Activated T-cell treated with anti-CD3 and anti-CD28 coated beads for 24 hours (primary cell): ENCODE measurements at places on chromosomes 3 and 15.

GRCh38 chr3:109268181-109268580 lies 48.1 kb downstream of the DPPA2 start:
- DNase-seq = no peak

- DNase-seq = no peak
Observed at GRCh38 chr3:129047553-129047839, 13.1 kb upstream of the GP9 start.

GRCh38 chr15:69838338-69838737 lies 259.4 kb downstream of the TLE3 start:
- no peak for DNase-seq

- no peak for DNase-seq
Observed at GRCh38 chr15:68345481-68345880, 67.9 kb downstream of the FEM1B start.

GRCh38 chr3:23484386-23484785 lies 281.3 kb downstream of the UBE2E2 start:
- no peak for DNase-seq

GRCh38 chr3:86993704-86994103 lies 2.8 kb upstream of the VGLL3 start:
- DNase-seq = no peak

DNA sequence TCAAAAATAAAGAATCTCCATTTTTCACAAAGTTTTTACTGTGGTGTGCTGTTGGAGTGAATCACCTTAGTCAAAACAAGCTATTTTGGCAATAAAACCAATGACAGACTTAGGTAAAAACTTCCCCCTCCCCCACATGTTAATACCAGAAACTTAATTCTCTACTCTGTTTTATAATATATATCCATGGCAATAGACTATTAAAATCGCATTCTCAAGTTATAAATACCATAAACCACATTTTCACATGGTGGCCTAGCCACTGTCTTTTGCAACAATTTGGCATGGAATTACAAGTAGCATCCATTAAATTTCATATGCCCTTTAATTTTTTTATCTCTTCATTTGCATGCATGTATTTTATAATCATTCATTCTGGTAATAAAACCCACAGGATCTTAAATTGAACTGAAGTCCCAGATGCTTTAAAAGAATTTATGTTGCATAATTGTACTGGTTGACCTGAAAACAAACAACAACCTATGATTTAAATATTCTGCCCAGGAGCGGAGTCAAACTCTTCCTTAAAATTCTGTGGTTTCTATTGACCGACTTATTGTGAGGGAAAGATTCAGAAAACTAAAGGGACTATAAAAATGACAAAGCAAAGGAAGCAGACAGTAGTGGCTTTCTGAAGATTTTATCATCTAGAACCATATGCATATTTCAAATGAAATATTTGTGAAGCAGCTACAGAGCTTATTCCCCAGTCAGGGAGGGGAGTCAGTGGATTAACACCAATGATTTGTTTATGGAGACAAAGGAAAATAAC lies 229.0 kb upstream of the TBL1XR1 start:
- no peak for DNase-seq

DNA sequence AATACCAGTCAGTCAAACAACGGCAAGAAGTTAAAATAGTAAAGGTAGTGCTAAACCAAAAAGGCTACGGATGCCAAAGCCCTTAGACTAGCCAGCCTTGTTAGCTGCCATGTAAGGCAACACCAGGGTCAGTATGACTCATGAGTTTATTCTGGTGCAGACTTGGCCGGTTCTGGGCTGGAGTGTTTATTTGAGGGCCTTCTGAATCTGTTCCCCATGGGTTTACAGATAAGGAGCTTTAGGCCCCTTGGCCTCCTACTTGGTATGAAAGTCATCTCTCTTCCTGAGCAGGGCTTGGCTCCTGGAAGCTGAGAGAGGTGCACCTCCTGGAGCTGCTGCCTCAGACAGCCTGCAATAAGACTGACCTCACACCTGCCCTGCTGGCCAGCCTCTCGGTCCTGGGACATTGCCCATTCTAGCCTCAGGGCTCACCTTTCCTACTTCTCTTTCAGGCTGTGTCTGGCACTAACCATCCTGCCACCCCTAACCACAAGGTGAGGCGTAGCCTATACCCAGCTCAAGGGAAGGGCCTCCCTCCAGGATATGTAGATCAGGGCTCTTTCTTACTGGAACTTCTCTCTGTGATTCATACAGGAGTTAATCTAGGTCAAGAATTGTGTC lies 10.4 kb upstream of the RTP1 start:
- DNase-seq = no peak

- no peak for DNase-seq
Observed at GRCh38 chr3:36075491-36075890, 304.8 kb upstream of the STAC start.

GRCh38 chr3:100912976-100913545 lies 80.2 kb downstream of the ABI3BP start:
- DNase-seq = no peak

GRCh38 chr3:195004512-195005250 lies 266.3 kb downstream of the XXYLT1 start:
- DNase-seq = no peak

DNA sequence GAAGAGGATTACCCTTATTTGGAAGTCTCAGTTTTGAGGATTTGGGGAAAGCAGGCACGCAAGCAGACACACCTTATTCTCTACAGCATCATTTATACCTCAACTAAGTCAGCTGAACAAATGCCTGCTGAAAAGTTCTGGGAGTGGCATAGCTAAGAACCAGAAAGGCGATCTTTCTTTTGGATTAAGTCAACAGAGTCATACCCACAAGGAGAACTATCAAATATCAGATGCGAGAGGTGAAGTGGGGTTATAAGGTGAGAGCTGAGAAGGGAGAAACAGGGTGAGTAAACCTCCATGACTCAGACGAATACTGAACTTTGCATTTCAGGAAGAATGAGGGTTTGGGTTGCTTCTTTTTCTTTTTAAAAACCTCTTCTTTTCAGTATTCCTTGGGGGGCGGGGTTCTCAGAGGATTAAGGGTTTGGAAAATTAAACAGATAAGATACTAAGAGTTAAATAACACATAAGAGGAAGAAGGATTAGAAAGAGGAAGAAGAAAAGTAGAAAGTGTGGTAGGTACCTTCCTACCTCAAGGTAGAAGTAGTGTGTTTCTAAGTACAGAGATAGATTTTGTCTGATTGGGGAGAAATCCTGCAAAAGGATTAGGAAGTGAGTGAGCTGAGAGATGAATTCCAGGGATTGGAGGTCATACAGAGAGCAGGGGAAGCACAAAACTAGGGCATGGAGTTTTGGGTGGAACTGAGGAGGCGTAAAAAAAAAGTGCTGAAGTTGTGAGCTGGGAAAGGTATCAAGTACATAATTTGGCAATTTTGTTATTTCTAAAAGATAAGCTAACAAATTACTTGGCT lies 41.3 kb upstream of the ICE2 start:
- DNase-seq = no peak

DNA sequence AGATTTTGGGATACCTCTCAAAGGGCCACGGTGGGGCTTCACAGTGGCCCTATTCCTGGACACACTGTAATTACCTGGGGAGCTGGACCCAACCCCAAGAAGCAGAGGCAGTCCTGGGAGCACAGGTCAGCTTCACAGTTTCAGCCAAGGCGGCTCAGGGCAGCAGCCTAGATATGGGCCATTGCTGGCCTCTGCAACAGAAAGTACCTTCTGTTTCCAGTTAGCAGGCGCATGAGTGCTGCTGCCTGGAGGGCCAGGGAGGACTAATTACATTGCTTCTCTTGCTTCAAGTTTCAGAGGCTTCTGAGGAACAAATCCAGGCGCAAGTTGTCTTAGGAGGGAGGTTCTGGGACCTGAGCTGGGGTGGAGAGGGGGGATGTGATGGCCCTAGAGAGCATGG lies 13.5 kb upstream of the DUSP7 start:
- no peak for DNase-seq

GRCh38 chr3:140545756-140546155 lies 132.1 kb upstream of the TRIM42 start:
- DNase-seq = no peak

DNA sequence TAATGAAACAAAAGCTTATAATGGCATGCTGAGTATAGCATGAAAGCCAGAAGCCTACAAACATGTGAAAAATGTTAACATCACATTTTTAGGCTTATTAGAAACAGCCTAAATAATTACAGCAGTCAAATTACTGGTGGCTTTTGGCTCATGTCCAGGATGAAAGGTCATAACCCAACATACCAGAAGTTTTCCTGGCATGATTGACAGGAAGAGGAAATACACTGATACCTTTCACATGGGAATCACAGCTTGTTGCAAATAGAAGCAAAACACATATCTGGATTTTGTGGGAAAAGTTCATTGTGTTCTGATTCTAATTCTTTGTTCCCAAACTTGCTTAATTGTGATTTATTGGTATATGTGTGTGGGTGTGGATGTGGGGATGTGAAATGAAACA lies 393.5 kb upstream of the ARRDC4 start:
- no peak for DNase-seq

- DNase-seq = no peak
Observed at GRCh38 chr3:177606891-177607290, 409.6 kb upstream of the TBL1XR1 start.

GRCh38 chr3:54783611-54784010 lies 144.2 kb downstream of the LRTM1 start:
- DNase-seq = no peak

- no peak for DNase-seq
Observed at GRCh38 chr15:40360015-40360414, 2.0 kb downstream of the DISP2 start.

DNA sequence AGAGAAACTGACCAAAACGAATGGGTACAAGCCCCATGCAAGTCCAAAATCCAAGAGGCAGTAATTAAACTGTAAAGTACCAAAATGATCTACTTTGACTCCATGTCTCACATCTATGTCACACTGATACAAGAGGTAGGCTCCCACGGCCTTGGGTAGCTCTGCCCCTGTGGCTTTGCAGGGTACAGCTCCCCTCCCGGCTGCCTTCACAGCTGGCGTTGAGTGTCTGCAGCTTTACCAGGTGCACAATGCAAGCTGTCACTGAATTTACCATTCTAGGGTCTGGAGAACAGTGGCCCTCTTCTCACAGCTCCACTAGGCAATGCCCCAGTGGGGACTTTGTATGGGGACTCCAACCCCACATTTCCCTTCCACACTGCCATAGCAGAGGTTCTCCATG lies 308.6 kb downstream of the TBC1D5 start:
- DNase-seq = no peak

GRCh38 chr3:38131621-38132369 lies 5.1 kb downstream of the ACAA1 start:
- no peak for DNase-seq

DNA sequence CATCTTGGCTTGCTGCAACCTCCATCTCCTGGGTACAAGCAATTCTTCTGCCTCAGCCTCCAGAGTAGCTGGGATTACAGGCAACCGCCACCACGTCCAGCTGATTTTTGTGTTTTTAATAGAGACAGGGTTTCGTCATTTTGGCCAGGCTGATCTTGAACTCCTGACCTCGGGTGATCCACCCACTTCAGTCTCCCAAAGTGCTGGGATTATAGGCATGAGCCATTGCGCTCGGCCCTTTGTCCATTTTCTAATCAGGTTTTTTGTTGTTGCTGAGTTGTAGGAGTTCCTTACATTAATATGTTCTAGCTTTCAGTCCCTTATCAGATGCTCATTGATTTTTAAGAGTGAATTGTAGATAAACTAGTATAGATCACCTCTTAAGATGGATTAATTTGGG lies 20.3 kb downstream of the RAB5A start:
- DNase-seq = no peak

- DNase-seq = no peak
Observed at GRCh38 chr15:63909819-63910437, 76.2 kb upstream of the HERC1 start.

- no peak for DNase-seq
Observed at GRCh38 chr3:155938409-155938808, 68.0 kb downstream of the GMPS start.

GRCh38 chr3:64686446-64686908 lies 1.3 kb downstream of the ADAMTS9 start:
- DNase-seq = no peak

GRCh38 chr3:65811892-65812291 lies 226.8 kb downstream of the MAGI1 start:
- DNase-seq = no peak

DNA sequence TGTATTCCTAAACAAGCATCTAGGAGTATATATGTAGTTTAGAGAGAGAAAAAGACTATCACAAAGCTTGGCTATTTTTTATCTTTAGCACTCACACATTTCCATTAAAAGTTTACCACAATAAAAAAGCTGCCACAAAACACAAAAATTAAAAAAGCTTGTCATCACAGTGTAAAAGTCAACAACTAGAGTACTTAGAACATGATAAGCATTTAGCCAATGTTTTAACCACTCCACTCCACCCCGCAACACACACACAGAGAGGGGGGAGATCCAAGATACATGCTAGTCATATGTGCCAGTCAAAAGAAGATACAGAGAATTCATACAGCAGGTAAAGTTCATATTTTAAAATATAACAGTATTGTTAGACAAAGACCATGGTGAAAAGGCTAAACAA lies 79.7 kb downstream of the STAG1 start:
- DNase-seq = no peak

GRCh38 chr3:183500319-183500718 lies 55.2 kb downstream of the KLHL6 start:
- no peak for DNase-seq

DNA sequence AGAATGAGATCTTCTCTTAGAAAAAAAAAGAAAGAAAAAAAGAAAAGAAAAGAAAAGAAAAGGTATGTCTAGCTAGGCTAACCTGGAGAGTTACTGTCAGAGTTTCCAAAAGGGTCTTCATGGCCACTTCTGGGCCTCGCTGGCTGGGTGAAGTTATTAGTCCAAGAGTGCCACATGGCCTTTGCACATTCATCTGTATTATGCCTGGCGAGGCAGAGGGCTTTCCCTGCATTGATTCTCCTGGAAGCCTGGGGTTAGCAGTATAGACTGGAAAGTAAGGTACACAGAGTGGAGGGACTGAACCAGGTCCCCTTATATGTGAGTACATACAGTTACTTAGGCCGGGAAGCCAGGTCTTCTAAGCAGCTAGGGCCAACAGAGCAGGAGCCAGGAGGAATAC lies 54.8 kb upstream of the CGNL1 start:
- DNase-seq = no peak

DNA sequence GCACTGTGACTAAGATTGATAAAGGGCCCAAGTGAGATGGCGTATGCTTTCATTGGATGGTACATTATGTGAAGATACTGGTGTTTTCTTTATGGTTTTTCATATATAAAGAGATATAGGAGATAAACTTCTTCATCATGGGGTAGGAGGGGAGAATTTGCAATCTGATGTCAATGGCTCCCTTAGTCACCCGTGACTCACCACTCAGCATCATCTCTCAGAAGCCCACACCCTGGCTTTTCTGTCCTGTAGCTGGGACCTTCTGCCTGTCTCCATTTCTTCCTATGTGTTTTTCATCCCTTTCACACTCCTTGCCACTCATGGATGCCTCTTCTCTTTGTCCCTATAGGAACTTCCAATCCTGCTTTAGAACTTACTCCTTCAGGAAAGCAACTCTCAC lies 114.3 kb upstream of the SEMA6D start:
- DNase-seq = no peak
